ENCODE measurements at places on chromosomes 3 and 15. TPM values are rescaled to one million over a fixed set of nuclear protein-coding genes. Genes with fewer than 3 reads are reported as not detected.

Gene PTX3
- 5.0 TPM for polyA plus RNA-seq

Gene THBS1
- 46.5 TPM for polyA plus RNA-seq

Gene GPR149
- polyA plus RNA-seq: 0.10 TPM

Gene HEXA
- 42.6 TPM for polyA plus RNA-seq

GRCh38 chr3:159881208-159881607 is 107.4 kb upstream of the IL12A start:
- DNase-seq: no peak

DNA sequence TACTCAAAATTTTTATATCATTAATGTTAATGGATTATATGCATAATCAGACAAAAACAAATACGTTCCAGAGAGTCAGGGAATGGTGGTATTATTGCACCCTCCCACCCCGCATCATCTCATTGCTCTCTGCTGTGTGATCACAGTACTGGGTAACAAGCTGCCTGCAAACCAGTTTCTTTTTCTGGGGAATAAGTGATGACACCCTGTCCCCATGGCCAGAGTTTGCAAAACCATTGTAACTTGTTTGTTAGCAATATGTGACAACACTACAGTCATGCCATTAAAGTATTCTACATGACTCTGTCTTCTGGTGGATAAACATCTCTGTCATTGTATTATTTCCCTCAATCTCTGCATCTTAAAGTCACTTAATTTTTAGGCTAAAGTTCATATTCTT is 39.5 kb downstream of the ZBTB38 start:
- DNase-seq: no peak

- no peak for DNase-seq
Measured at GRCh38 chr3:124639406-124640237, 90.6 kb upstream of the UMPS start.

GRCh38 chr3:146589899-146590508 is 15.1 kb downstream of the PLSCR5 start:
- DNase-seq: no peak

- DNase-seq: no peak
Measured at GRCh38 chr15:29124581-29125381, 144.8 kb downstream of the NSMCE3 start.

DNA sequence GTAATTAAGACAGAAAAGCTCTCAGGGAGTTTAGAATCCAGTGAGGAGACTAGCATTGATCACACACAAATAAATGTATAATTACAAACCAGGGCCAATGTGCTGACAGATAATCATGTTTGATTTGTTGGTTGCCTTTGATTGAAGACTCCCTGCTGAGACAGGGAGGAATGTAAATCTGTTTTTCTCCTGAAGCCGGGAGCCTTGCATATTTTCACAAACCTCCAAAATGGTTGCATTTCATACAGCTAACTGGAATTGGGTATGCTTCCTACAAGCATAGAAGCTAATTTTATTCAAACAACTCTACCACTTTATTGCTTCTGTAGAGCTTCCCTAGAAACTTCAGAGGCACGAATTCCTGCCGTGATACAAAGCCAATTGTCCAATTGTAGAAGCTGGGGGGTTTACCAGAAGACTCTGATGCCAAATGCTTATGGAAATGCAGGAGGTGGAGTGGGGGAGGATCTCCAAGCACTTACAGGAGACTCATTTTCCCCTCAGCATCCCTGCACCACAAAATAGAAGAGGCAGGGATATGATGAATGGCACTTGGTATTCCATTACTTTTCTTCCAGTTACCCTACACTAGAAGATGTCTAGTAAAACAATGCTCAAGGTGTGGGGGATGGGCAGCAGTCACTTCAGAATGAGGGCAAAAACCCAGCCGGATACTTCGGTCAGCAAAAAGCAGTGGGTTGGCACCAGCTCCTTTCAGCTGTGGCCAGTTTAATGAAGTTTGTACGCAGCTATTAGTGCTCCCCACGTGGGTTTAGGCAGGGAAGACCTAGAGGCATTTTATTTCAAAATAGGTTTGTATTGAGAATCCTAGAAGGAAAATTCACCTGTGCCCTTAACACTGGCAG is 11.4 kb upstream of the MEX3B start:
- no peak for DNase-seq

GRCh38 chr3:35814531-35814930 is 175.2 kb downstream of the ARPP21 start:
- DNase-seq: no peak
